Islet precursor cell (in vitro differentiated cells): ENCODE measurements at places on chromosomes 12 and 14.

GRCh38 chr14:67371247-67372148 lies 11.4 kb downstream of the EIF2S1 start:
- DNase-seq = no peak

GRCh38 chr12:98374007-98374406 lies 141.4 kb upstream of the TMPO start:
- DNase-seq = no peak

- peak; percentile 97 for DNase-seq
Measured at GRCh38 chr12:114841557-114842251, 157.7 kb upstream of the TBX3 start.

DNA sequence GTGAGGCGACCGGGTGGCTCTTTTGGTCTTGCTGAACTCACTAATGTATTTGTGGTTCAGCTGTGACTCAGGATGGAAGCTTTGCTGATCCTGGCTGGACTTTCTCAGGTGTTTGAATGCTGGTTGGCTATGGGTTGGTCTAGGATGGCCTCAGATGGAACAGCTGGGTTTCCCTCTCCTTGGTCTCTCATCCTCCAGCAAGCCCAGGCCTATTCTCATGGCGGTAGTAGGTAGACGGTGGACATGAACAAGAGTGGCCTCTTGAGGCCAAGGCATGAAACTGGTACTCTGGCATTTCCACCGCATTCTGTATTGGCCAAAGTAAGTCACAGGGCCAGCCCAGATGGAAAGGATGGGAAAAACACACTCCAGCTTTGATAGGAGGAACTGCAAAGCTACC lies 11.8 kb upstream of the POLR3B start:
- DNase-seq = peak; percentile 91

DNA sequence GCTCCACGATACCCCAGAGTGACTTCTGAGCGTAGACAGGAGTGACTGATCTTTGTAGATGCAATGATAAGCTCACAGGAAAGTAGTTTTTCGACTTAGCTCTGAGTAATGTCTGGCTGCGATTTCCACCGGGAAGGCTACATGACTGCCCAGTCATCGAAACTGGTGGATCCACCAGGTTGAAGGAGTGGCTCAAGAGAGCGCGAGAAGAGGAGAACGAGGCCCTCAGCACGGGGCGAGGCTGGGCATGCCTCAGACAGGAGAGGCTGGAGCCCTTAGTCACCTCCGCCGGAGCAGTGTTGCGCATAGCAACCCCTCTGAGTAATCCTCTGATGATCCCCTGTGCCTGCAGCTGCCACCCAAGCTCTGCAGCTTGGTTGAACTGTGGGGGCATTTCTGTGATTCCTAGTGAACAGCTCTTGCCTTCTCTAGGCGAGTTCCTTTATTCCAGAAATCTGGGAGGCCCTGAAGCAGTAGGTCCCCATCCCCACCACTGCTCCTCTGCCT lies 25.6 kb downstream of the ELK3 start:
- peak; percentile 100 for DNase-seq

DNA sequence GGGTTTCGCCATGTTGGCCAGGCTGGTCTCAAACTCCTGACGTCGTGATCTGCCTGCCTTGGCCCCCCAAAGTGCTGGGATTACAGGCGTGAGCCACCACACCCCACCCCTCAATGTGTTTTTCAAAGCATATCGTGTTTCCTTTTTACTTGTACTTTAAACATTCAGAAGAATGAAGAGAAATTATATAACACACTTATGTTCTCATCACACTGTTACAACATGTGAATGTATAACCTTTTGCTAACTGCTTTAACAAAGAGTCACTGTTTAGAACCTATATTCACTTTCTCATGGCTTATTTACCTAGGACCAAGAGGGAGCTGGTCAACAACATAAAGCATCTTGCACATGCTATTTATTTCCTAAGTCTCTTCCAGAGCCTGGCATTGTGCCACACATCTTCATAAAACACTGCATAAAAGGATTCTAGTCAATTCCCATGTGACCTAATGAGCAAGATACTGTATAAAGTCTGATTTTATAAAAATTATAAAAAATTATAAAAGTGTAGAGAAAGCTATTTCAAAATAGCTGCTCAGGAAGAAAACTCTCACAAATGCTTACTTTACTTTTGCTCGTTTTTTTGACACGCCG lies 16.0 kb upstream of the ACTR6 start:
- DNase-seq = no peak

- peak; percentile 46 for DNase-seq
Measured at GRCh38 chr12:53185582-53186153, 4.9 kb upstream of the CSAD start.

DNA sequence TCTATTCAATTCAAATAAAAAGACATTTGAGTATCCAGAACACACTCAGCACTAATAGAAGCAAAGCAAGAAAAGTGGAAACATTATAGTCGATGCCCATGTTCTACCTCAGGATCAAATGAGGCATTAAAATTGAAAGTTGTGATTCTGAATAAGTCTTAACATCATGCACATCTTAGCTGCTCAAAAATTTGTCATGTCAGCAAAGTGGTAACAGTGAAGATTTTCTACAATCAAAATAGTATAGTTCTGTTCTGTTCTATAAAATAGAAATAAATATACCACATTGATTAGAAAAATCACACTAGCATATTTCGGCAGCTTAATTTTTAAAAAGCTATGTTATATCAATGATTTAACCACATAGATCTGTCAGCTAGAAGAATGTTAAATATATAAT lies 74.7 kb downstream of the ERGIC2 start:
- DNase-seq = no peak

GRCh38 chr12:52942066-52942900 lies 6.6 kb upstream of the KRT18 start:
- no peak for DNase-seq

GRCh38 chr12:122855928-122856831 lies 20.9 kb downstream of the HIP1R start:
- no peak for DNase-seq

DNA sequence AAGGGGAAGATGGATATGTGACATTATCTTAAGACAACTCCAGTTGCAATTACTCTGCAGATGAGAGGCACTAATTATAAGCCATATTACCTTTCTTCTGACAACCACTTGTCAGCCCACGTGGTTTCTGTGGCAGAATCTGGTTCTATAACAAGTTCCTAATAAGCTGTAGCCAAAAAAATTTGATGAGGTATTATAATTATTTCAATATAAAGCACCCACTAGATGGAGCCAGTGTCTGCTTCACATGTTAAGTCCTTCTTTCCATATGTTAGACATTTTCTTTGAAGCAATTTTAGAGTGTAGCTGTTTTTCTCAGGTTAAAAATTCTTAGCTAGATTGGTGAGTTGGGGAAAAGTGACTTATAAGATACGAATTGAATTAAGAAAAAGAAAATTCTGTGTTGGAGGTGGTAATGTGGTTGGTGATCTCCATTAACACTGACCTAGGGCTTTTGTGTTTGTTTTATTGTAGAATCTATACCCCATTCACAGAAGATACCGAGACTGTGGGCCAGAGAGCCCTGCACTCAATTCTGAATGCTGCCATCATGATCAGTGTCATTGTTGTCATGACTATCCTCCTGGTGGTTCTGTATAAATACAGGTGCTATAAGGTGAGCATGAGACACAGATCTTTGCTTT lies 36.9 kb downstream of the PSEN1 start:
- DNase-seq = no peak

DNA sequence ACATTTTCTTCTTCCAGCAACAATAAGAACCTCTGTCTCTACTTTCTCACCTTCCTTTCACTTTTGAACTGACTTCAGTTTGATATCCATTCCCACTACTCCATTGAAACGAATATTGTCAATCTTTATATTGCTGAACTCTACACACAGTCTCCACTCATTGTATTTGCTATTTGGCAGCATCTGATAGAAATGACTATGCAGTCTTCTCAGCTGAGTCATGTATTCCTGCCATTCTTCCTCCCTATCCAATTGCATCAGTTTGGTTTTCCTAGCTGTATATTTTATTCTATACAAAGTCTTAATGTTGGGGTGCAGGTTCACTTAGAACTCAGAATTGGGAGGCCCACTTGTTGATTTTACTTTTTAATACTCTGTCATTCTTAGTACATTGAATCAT lies 107.5 kb upstream of the CPNE8 start:
- DNase-seq = no peak

GRCh38 chr12:19299765-19300164 lies 139.5 kb upstream of the AEBP2 start:
- DNase-seq = peak; percentile 86

DNA sequence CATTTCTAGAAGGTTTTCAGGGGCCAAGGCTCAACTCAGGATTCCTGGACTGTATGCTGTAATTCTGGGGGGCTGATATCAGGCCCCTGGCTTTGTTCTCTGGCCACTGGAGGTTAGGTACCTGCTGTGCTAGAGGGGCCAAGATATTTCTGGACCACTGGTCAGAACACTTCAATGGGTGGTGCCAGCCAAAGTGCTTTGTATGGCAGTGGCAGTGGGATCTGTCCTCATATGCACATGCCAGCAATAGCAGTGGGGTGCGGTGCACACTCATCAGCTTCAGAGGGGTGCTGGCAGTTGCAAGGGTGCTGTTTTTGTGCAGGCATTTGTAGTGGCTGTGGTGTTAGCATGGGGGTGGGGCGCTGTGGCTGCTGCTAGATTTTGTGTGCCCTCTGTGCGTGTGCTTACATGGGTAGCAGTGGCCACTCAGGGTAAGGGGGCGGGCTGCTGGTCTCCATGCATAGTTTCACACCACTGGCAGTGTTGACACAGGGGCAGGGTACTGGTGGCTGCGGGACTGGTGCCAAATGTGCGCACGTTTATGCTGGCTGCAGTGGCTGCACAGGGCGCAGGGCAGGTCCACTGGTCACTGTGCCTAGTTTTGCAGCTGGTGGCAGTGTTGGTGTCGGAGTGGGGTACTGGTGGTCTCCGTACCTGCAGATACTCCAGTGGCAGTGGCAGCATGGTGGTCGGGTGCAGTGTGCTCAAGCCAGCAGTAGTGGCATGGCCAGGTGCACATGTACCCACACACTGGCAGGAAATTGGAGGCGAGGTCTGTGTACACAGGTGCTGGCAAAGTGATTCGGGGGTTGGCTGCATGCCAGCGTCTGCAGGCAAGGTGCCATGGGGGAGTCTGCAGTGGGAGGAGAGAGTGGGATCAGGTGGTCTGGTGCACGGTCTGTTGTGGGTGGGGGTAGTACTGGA lies 12.6 kb downstream of the NOPCHAP1 start:
- DNase-seq = no peak

GRCh38 chr12:72586456-72586855 lies 314.3 kb downstream of the TRHDE start:
- DNase-seq = no peak

- no peak for DNase-seq
Measured at GRCh38 chr12:65594409-65594808, 229.9 kb upstream of the HMGA2 start.

- DNase-seq = no peak
Measured at GRCh38 chr12:46168426-46168825, 100.4 kb downstream of the SLC38A1 start.

GRCh38 chr12:131218026-131218922 lies 264.6 kb downstream of the ADGRD1 start:
- peak; percentile 95 for DNase-seq

DNA sequence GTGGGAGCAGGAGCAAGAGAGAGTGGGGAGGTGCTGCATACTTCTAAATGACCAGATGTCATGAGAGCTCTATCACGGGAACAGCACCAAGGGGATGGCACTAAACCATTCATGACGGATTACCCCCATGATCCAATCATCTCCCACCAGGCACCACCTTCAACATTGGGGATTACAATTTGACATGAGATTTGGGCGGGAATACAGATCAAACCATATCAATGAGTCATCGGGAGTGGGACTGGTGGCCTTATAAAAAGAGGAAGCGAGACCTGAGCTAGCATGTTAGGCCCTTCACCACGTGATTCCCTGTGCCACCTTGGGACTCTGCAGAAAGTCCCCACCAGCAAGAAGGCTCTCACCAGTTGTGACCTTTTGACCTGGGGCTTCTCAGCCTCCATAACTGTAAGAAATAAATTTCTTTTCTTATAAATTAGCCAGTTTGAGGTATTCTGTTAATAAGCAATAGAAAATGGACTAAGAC lies 28.7 kb downstream of the COX8C start:
- DNase-seq = no peak

DNA sequence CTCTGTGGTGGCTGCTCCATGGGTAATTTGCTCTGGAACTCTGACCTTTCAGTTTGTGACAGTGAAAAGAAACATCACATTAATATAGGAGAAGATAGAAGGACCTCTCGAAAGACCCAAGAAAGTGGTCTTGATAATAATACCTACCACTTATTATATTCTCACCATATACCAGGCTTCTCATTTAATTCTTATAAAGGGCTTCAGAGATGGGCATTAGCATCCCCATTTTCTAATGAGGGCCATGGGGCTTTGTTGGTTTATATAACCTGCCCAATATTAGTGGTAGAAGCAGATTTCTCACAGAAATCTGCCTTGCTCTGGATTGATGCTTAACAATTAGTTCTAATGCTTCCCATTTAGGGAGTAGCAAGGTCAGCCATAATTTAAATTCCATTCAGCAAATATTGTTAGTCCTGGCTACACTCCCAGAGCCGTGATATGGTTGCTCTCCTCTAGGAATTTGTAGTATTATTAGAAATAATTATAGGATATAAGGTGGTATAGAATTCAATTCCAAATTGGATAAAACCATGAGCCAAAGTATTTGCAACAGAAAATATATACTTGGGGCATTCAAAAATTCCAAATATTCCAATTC lies 7.4 kb upstream of the AMIGO2 start:
- no peak for DNase-seq

- DNase-seq = no peak
Measured at GRCh38 chr12:40969796-40970195, 218.3 kb upstream of the PDZRN4 start.

DNA sequence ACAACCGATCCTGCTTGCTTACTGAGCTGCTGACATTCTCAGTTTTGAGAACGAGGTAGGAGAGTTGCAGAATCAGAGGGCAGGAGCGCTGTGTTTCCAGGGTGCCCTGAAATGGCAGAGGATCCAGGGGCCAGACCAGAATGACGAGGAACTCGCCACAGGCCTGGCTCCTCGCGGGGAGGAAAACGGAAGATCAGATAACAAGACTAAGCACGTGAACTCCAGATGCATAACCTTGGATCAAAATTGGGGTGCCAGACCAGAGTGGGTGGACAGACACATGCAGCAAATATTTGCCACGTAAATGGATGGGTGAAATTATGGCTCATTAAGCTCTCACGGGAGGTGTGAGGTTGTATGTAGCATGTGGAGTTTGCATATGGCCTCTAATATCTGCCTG lies 46.5 kb downstream of the ELK3 start:
- no peak for DNase-seq

- DNase-seq = peak; percentile 79
Measured at GRCh38 chr12:132783917-132784531, 22.4 kb upstream of the ANKLE2 start.

- no peak for DNase-seq
Measured at GRCh38 chr12:56321027-56321426, 5.2 kb upstream of the CNPY2 start.
